Stimulated activated CD4-positive, alpha-beta T cell treated with anti-CD3 and anti-CD28 coated beads, Interleukin-1b, Interleukin-23, amount 100 ng/mL, for 1 hour (primary cell): ENCODE measurements at places on chromosomes 1 and 21.

DNA sequence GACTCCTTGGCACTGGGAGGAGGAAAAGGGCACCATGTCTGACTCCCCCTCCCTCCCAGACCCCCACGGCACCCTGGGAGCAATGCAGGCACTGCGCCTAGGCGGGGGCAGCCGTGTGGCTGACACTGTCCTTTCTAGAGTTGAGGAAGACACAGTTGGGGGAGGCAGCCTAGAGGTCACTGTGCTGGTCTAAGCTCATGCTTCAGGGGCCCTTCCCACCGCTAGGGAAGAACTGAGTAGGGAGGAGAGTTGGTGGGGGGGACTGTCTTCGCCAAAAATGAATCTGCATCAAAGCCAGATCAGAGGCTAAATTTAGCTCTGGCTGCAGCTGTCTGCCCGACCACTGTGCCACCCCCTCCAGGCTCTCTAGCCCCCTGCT is 3.4 kb downstream of the SEMA6C start:
- DNase-seq: no peak

DNA sequence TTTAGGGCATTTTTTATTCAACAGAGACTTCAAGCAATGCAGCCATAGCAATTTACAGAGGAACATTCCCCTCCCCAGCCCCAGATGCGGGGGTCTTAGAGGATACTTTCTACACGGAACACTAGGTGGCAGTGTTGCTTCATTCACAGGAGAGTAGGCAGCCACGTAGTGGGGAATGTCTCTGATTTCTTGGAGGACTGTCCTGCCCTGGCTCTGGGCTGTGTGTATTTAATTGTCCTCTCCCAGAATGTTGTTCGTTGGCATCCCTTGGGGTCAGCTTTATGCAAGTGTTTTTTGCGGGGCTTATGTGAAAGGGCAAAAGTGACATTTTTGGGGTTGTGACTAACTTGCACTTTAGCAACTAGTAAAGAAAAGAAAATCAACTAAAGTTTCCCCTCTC is 96.9 kb downstream of the PAPPA2 start:
- no peak for DNase-seq

DNA sequence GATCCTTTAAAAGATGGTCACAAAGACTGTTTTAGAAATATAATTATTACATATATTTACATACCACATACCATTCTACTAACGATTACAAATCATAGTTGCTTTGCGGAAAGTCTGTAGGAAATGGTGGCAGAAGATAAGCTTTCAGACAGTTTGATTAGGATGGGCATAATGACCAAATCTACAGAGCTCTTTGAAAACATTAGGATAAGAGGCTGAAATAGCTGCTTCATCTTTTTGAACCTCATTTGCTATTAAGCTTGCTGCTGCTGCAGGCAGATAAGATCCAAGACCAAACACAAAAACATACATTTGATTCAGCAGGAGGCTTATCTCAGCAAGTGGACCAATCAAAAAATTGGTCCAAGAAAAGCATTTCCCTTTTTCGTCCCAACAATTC is 47.1 kb downstream of the DDAH1 start:
- DNase-seq: no peak

GRCh38 chr1:38418195-38419030 is 371.8 kb upstream of the POU3F1 start:
- DNase-seq: no peak

GRCh38 chr1:46487818-46488218 is 1.8 kb upstream of the DMBX1 start:
- no peak for DNase-seq
